Brain (organoid and tissue), 16 donors: ENCODE measurements at places on chromosomes 12 and 14.

- no peak for DNase-seq
Observed at GRCh38 chr12:60333461-60333860, 737.6 kb downstream of the SLC16A7 start.

DNA sequence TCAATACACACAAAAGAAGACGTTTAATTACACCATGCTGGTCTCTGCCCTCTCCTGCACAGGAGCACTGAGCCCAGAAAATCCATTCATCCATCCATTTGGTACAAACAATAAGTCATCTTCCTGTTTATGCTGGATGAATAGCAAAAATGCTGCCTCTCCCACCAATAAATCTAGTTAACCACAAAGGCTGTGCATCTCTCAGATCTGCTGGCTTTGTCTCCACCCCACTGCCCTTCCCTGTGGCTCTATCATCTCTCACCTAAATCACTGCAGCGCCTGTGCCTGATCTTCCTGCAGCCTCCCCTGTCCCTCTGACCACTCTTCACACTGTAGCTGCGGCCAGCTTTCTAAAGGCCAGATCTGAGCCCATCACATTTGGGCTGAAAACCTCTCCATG, 72.9 kb upstream of the DDX11 start:
- DNase-seq = no peak

DNA sequence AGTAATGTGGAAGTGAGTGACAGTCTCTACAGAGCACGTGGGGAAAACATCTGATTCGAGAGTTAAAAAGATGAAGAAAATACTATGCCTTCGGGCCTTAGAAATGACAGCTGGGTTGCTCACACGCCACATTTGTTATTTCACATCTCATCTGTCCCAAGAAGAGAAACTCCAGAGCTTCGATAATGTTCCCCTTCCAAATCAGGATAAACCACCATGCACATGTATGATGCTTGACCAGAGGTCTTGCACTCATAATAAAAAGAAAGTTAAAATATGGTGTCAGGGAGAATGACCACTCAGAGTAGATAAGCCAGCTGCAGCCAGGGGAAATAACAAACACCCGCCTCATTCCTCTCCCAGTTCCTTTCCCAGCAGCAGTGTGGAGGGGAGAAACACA, 34.6 kb downstream of the NIN start:
- DNase-seq = no peak

DNA sequence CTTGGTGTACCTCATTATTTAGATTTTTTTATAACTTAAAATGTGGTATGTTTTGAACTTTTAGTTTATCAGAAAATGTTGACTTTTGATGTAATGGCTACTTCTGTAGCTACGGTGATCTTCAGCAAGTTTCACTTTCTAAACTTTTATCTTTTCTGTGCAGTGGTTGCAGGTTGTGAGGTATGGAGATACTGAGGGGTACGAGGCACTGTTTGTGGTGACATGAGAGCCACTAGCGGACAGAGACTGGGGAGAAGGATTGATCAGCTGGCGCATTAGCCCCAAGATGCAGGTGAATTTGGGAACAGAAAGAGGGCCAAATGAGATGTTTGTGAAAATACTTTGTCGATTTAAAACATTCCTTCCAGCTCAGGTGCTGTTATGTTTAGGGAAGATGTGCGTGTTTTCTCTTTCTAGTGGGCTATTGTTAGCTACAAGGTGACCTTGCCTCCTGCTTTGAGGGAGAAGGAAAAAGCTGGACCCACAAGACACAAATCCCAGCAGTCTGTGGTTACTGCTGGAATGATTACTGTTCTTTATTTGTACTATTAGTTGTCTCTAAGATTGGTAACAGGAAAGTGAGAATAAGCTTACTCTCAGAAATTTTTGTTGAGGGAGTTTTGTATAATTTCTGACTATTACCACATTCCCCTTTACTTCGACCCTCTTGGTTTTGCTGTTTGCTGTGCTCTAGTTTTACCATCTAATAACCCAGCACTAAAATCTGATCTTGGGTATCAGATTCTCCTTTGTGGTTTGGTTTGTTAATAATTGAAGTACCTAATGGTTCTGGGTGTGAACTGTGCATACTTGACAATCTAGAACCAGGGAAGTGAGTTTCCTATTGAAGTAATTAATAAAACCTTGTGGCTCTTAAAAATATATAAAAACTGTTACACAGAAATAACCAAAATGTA, 61.7 kb downstream of the FBXO34 start:
- DNase-seq = no peak

DNA sequence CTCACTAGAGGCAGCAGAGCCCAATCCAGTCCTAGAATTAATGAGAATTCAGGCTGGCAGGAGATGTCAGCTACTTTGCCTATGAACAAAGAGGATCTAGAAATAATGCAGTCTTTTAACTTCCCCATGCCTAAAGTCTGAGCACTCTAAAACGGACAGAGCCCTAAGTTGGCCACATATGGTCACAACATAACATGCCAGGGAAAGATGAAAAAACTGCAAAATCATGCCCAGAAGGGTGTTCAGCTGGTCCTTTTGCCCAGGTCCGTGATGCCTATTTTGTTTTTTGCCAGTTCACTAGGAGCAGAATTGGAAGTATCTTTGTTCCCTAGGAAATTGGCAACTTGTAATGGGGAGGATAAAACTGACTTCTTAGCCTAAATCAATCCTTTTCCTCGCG, 20.3 kb upstream of the LMNTD1 start:
- peak; percentile 73 for DNase-seq

- DNase-seq = no peak
Observed at GRCh38 chr12:79255288-79255687, 390.7 kb downstream of the SYT1 start.

DNA sequence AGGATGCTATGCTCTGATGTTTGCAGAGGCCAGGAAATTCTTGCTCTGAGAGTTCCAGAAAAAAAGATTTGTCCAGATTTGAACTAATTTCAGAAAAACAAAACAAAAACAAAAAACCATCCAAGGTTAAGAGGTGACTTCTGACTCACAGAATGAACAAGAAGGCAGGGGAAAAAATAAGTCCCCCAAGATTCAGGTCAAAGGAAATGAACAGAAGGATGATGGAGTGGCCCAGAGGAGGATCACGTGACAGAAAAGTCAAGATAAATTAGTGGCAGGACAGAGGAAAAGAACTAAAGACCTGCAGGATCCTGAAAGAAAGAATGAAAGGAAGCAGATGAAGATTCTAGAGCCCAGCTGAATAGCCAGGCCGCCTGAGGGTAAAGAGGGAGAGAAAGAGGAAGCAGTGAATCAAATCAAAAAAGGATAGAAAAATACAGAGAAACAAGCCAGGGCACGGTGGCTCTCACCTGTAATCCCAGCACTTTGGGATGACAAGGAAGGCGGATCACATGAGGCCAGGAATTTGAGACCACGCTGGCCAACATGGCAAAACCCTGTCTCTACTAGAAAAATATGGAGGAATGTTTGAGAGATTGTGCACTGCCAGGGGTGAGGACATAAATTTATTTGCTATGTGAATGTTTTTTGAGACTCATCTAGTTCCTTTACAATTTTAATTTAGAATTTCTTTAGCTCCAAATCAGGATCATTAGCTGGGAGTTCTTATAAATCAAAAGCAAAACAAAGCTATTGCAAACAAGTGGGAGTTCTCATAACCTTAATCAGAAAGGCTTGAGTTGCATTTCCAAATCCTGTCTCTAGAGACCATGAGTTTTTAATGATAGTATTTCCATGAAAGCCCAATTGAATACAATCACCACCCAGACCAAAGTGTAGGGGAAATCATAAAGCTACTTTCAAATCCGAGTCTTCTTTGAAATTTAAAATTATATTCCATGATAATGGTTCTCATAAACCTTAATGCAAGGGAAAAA, 217.1 kb upstream of the PLEKHG7 start:
- DNase-seq = no peak

DNA sequence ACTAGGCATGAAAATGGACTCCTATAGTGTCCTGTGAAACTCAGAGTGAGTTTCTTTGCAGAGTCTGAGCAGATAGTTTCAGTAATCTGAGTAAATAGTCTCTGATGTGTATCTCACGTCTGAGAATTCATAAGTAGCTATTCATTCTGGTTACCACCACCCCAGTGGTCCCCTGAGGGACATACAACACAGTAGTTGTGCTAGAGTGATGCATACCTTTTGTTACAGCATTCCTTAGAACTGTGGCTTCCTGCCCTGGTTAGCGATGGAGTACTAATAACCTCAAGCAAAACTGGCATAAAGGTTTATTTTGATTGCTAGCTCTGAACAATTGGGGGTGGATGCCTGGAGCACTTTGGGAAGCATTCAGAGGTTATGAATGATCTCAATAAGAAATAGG, 114.7 kb downstream of the DAAM1 start:
- DNase-seq = no peak

GRCh38 chr14:100895411-100895810, 8.1 kb downstream of the RTL1 start:
- DNase-seq = no peak

DNA sequence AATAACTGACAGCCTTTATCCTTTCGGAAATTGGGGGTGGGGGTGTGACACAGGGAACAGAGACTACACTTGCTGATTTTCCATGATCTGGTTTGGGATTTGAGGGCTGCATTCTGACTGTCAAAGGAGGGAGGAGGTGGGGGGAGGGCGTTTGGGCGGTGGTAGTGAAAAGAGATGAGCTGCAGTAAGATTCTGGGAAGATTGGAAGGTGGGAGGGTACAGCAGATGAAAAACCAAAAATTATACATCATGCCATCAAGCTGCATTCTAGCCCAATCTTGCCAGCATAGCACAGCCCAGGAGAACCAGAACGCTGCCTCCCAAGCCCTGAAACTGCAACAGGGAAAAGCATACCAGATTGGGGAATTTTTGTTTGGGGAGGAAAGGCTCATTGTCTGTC, 2.4 kb downstream of the RND1 start:
- DNase-seq = peak; percentile 57

DNA sequence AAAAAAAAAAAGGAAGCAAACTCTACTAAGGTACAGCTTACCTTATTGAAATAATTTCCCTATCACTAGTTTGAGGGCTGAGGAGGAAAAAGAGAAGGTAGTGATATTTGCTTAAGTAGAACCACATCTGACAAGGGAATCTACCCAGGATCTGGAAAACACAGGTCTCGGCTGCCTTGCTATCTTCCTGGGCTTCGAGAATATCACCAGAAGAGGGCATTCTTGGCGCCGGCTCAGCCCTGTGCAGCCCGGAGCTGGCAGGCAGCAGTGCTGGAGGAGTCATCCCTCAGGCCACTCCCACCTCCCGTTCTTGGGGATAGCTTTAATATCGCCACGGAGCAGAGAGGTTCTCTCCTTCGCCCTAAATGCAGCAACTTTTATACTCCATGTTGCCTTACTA, 1181.2 kb downstream of the VRK1 start:
- DNase-seq = peak; percentile 91

DNA sequence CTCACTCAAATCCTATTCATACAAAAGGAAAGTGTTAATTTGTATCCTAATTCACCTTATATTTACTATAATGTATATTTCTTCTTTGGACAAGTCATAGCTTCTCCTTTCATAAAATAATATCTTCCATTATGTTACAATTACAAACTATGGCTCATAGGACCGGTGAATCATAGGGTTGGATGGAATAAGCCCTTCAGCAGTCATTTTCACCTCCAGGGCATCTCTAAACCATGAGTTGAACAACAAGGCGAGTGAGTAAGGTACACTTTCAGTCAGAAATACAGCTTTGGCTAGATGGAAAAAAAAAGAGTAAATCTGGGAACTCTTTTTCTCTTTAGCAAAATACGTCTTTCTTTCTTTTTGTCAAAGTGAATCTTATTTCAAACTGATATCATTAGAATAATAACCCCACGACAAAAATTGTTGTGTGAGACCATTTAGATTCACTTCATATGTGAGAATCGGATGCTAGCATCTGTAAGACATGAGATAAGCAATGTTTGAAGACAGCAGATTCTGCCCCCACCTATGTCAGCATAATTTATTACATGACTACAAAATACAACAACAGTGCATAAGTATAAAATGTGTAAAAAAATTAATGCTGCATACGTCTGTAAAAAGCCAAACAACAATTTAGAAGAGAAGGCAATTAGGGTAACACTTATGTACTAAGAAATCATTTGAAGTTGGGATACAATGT, 184.4 kb upstream of the SLC38A2 start:
- no peak for DNase-seq

DNA sequence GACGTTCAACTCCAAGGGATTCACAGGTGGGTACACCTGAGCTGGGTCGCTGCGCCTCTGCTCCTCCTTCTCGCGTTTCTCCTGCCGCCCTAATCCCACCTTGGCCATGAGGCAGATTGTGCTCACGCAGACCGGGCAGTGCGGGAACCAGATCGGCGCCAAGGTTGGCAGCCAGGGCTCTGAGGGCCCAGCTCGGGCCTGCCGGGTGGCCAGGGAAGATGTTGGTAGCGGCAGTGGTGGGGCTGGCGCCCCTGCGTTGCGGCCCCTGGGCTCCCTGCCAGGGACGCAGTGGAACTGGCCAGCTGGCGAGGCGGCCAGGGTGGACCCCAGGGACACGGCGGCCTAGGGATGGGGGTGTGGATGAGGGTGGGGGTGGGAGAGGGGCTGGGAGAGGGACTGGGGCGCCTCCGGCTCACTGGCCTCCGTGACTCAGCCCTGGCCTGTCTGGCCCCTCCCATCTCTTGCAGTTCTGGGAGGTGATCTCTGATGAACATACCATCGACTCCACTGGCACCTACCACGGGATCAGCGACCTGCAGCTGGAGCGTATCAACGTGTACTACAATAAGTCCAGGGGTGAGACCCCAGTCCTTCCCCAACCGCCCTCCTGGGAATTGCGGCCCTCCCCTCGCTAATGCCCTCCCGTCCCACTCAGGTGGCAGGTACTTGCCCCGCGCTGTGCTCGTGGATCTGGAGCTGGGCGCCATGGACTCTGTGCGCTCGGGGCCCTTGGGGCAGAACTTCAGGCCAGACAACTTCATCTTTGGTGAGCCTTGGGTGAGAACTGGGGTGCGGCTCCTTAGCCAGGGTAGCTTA, 114.9 kb upstream of the ALG10B start:
- no peak for DNase-seq

- peak; percentile 68 for DNase-seq
Observed at GRCh38 chr12:69639400-69640016, 28.8 kb upstream of the LRRC10 start.

GRCh38 chr14:64958201-64958600, 13.9 kb downstream of the RAB15 start:
- DNase-seq = no peak

DNA sequence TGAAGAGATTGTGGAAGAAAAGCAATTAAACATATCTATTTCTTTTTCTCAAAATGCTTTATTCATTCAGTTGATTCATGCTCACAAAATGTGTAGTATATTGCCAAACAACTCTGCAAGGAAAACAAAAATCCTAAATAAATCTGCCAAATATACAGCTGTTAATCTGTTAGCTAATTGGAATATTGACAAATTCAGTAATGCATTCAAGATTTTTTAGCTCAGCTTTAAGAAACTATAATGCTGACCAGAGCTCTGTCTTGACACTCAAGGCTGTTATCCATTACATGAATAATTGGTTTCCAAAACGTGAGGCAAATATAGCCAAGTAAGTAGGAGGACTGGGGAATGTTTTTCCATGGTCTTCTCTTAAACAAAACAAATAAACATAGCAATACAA, 146.8 kb downstream of the TMTC2 start:
- no peak for DNase-seq

GRCh38 chr14:100256339-100256895, 17.5 kb downstream of the YY1 start:
- DNase-seq = no peak

GRCh38 chr14:52553002-52553670, 500 bp downstream of the GPR137C start:
- DNase-seq = peak; percentile 70

GRCh38 chr14:91841065-91841464, 26.3 kb downstream of the TC2N start:
- DNase-seq = no peak

GRCh38 chr12:607541-608001, 55.7 kb downstream of the NINJ2 start:
- DNase-seq = peak; percentile 56
